NCI-H2029 treated with DMSO at 0.1 percent for 48 hours (cell line): ENCODE measurements at places on chromosomes 12 and 14.

GRCh38 chr14:37972941-37973887 is 234.5 kb upstream of the SSTR1 start:
- DNase-seq, result no peak

- DNase-seq, result no peak
Measured at GRCh38 chr12:25438638-25439037, 114.4 kb downstream of the LMNTD1 start.

DNA sequence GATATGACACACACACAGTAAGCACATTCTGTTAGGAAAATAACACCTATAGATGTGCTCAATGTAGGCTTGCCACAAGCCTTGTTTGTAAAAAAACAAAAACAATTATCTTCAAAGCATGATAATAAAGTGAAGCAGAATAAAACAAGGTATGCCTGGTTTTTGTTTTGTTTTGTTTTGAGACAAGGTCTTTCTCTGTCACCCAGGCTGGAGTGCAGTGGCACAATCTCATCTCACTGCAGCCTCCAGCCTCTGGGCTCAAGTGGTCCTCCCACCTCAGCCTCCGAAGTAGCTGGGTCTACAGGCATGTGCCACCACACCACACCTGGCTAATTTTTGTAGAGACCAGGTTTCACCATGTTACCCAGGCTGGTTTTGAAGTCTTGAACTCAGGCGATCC is 52.4 kb upstream of the MON2 start:
- DNase-seq, result no peak

DNA sequence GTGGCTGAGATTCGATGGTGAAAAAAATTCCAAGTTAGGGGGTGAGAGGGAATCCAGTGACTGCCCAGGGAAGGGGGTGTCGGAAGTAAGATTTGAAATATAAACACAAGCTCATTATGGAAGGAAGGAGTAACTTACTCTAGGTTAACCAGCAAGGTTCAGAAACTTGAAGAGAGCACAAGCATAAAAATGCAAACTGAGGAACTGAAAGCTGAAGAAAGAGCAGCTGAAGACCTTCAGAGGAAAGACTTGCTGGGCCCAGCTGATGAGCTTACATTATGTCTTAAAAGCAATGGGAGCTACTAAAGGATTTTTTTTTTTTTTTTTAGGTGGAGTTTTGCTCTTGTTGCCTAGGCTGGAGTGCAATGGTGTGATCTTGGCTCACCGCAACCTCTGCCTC is 189.7 kb upstream of the GRIN2B start:
- no peak for DNase-seq

DNA sequence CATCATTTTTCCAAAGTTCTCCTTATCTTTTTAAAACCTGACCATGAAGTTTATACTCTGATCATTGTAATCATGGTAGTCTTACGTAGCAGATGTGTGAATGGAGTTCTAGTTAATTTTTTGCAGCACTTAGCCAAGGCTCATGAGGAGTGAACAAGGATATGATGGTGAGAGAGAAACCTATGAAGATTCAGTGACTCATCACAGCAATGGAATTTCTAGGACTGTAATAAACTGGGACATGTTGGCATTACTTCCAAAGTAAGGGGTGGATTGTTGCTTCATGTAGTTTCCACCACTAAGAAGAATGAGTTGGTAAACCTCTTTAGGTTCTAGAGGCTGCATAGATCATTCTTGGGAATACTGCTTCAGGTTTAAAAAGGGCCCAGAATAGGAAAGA is 102.7 kb downstream of the LRRIQ1 start:
- DNase-seq, result no peak

GRCh38 chr12:42590330-42590934 is 886 bp upstream of the PRICKLE1 start:
- DNase-seq, result no peak
